Spinal cord (tissue), 10 donors: ENCODE measurements at places on chromosomes 2 and 18.

GRCh38 chr2:40284797-40285196 lies 167.1 kb downstream of the SLC8A1 start:
- DNase-seq, result peak; percentile 47

DNA sequence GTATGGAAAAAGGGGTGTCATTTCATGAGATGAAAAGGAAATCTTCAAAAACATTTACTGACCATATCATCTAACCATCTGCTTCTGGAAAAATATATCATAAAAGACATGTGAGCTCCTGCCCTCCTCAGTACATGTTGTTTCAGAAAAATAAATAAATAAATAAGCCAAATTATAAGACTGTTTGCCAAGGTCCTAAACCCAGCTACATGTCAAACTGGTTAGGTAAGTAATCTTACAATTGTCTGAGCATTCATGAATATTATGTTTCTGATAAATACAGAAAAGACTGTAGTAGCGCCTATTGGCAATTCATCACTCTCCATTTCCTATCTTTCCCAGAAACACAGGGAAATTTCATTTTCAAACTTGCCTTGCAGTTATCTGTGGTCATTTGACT lies 138.9 kb upstream of the SETBP1 start:
- no peak for DNase-seq

DNA sequence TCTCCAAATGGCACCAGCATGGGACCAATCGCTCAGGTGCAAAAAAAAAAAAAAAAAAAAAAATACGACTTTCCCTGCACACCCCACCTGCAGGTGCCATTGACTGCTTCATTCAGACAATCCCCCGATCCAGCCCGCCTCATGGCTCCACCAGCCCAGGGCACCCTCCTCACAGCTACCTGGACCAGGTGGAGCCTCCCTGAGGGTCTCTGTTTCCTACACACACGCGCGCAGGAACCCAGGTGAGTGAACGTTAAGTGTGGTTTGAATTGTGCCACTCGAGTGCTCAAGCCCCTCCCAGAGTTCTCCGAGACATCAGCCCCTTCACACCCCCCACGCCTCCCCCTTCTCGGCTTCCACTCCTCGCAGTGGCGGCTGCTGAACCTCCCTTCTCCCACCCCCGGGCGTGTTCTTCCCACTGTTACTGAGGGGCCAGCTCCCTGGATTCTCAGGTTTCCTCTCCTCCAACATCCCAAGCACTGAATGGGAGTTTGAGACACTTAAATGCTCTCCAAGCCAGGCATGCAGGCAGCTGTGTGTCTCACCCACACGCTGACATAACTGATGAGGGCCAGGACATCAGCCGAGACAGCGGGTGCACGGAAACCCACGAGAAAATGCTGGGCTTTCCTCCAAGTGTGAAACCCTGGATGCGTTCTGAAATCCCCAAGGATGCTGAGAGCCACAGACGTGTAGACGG lies 88.8 kb upstream of the SNTG2 start:
- DNase-seq, result peak; percentile 11

GRCh38 chr2:181697571-181697970 lies 17.3 kb upstream of the NEUROD1 start:
- DNase-seq, result no peak

GRCh38 chr2:75007819-75008218 lies 49.4 kb downstream of the POLE4 start:
- no peak for DNase-seq

DNA sequence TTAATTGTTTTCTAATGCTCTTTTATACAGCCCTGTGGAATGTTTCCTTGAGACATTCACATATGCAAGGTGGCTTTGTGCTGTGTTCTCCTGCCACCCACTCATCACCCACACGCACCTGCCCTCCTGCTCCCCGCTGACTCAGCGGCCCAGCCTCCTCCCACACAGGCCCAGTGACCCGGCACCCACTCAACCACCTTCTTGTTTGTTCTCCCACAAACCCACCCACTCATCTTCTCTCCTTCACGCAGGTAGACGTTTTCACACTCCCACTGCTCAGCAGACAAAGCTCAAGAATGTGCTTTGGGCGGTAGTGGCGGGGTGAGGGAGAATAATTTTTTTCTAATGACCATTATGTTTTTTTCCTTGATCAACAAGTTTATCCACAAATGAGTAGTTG lies 28.6 kb upstream of the NEMP2 start:
- no peak for DNase-seq

DNA sequence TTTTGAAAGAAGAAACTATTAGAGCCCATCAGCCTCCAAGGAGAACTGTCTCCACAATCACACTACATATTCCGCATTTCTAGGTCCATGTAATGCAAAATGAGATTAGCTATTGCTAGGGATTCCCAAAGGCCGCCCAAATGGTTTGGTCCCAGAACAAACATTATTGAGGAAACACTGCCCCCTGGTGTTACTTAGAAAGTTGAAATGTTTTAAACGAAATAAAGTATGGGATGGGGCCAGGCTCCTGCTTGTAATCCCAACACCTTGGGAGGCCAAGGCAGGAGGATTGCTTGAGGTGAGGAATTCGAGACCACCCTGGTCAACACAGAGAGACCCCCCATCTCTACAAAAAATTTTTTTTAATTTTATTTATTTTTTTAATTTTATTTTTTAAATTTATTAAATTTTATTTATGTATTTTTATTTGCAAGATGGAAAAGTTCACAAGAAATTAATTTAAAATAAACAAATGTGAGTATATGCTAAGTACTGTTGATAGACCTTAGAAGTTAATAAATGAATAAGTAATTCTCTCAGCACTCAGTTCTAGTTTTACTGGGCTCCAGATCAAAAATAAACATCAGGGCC lies 5.5 kb downstream of the NHEJ1 start:
- DNase-seq, result peak; percentile 93

- no peak for DNase-seq
Measured at GRCh38 chr2:23207871-23208270, 177.1 kb upstream of the KLHL29 start.

GRCh38 chr2:38523728-38524437 lies 78.8 kb downstream of the HNRNPLL start:
- DNase-seq, result no peak

GRCh38 chr2:206443735-206444527 lies 599 bp downstream of the ADAM23 start:
- DNase-seq, result peak; percentile 50

DNA sequence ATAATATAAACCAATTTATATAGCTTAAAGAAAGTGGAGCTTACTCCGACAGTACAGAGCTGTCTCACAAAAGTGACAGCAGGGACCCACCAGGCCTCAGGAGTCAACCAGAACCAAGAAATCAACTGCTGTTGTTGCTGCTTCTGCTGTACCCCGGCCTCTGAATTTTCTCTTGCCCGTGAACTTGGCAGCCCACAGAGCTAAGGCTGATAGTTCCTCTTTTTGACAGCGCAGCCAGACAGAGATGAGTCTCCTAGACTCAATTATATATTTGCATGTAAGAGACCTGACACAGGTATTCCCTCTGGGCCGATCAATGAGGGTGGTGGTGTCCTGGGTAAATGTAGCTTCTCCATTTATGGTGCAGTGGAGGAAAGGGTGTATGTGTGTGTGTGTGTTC lies 109.4 kb downstream of the KCTD1 start:
- no peak for DNase-seq

- DNase-seq, result no peak
Measured at GRCh38 chr2:228630786-228631185, 449.3 kb upstream of the SPHKAP start.

GRCh38 chr2:226307487-226308322 lies 491.9 kb downstream of the IRS1 start:
- DNase-seq, result no peak

DNA sequence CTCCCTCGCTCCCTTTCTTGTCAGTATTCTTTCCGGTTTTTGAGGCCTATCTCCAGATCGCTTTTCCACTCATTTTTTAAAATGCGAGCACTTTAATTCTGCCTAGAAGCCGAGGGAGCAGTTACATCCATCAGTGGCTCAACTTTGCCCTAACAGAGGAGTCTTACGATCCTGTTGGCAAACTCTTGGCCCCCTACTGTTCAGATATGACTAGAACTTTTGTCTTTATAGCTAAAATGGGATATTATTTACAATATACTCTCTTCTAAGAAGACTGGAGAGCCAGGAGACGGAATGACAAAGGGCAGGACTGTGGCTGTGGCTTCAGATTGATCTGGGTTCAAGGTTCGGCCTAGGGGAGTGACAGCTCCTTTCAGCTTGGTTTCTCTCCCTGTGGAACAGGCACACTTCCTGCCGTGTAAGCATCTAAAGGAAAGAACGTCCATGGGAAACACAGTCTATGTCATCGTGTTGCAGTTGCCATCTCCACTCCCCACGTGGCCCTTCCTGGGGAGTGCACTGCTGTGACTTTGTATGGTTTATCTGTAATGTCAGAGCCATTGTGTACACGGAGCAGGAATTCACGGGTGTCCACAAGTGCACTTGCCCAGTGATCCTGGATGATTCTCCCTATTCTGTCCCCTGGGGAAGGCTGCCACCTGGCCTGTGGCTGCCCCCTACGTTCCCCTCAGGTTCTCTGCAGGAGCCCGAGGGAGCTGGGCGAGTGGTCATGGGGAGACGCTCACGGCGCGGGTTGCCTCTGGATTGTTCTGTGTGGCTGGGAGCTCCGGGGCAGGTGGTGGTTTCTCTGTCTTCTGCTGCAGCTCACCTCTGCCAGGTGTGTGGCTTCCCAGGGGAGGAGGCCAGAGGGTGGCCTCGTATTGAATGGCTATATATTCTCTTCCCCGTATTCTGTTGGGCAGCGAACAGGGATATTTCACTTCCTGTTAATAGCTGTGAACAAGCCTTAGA lies 222.0 kb downstream of the LDLRAD4 start:
- no peak for DNase-seq

DNA sequence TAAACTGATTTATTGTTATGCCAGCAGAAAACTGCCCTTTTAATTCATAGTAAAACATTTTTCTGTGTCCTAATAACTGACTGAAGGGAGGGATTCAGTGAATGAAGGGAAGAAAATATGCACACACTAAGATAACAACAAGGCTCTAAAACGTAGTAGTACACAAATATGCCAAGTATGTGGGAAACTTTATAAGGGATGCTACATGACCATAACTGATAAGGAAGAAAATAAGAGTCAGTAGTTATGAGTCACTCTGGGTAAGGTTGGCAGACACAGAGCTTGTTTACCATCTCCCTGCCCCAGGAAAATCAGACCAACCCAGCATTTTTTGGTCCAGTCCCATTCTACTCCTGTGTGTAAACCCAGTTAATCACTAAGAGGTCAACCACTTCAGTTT lies 124.2 kb downstream of the RPRM start:
- DNase-seq, result no peak

- DNase-seq, result no peak
Measured at GRCh38 chr18:62224229-62224628, 37.2 kb downstream of the RELCH start.

DNA sequence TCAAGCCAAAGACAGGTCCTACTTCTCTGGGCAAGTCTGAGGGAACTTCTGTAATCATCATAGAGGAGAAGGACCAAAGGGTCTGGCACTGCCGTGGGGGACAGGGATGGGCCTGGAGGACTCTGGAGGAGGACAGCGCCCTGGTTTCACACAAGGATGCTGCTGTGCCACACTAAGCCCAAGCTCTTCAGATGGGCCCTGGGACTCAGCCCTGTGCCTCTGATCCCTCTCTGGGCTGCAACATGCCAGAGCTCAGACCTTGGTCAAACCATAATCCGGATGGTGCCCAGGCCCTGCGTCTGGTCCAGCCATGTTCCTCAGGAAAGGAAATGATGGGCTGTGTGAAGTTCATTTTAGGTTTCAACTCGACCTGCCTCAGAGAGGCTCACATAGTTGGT lies 222.0 kb upstream of the COPS8 start:
- no peak for DNase-seq

- DNase-seq, result no peak
Measured at GRCh38 chr18:75016025-75016717, 192.8 kb downstream of the PTGR3 start.

DNA sequence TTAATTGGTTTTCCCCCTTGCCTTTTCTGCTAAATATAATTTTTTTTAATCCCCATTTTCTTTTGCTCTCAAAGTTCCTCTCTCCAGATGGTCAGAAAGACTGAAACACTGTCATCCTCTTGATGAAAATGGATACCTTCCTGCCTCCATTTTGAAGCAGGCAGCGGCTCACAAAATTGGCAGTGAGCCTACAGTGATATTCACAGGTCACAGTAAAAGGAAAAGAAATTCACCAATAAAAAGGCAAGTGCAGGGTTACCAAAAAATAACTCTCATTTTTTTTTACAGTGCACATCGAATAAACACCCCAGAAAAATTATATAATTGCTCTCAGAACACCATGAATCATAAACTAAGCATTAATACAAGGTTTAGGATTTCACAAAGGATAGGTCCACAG lies 307.5 kb downstream of the TCF4 start:
- DNase-seq, result no peak

DNA sequence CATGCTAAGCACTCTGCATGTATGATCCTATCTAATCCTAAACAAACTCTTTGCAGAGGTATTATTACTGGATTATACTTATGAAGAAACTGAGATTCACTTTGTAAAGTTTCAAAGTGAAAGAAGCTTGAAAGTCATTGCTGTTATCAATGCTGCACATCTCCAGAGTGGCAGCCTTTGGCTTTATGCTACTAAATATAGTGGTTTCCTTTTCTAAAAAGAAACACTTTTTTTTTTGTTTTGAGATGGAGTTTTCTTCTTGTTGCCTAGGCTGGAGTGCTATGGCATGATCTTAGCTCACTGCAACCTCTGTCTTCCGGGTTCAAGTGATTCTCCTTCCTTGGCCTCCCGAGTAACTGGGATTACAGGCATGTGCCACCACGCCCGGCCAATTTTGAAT lies 114.9 kb upstream of the RAB27B start:
- DNase-seq, result no peak

GRCh38 chr2:42021464-42021863 lies 26.4 kb upstream of the PKDCC start:
- DNase-seq, result no peak

DNA sequence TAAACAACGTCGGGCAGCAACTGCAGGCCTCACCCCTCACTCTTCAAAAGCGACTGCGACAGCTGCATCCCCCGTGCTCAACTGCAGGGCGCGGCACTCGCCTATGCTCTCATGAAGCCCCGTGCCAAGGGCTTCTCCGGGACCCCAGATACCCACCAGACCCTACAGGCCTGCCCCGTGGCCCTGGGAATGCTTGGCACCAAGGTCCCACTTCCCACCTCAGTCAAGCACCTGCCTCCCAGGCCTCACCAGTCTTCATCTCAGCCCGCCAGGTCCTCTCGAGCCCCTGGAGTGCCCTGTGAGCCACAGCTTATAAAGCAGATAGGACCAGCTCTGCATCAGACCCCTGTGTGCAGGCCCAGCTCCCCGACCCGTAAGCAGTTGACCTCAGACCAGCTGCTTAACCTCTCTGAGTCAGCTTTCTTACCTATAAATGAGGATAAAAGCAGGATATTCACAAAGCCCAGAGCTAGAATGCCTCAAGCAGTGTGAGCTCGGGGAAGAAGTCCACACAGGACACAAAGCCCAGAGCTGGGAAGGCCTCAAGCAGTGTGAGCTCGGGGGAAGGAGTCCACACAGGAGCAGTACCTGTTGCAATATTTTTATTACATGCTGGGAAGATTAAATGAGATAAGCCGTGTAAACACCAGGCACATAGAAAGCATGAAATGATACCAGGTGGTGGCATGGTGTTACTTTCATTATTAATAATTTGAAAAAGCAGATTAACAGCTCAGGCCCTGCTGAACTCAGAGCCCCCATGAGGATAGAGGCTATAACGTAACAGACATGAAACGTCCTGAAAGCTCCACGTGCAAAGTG lies 96.9 kb downstream of the HDAC4 start:
- DNase-seq, result no peak

- peak; percentile 25 for DNase-seq
Measured at GRCh38 chr2:143482316-143482715, 353.1 kb downstream of the ARHGAP15 start.

- no peak for DNase-seq
Measured at GRCh38 chr2:105777031-105777482, 32.3 kb downstream of the NCK2 start.
